Stimulated activated memory B cell treated with anti-CD40 and anti-IgM and Interleukin-4, amounts not matched to agents 10 μg/mL and 1 μg/mL and 100 μg/mL, for 72 hours (primary cell): ENCODE measurements at places on chromosomes 4 and X.

GRCh38 chr4:139438141-139438540 lies 15.8 kb upstream of the RAB33B start:
- ATAC-seq: no peak

DNA sequence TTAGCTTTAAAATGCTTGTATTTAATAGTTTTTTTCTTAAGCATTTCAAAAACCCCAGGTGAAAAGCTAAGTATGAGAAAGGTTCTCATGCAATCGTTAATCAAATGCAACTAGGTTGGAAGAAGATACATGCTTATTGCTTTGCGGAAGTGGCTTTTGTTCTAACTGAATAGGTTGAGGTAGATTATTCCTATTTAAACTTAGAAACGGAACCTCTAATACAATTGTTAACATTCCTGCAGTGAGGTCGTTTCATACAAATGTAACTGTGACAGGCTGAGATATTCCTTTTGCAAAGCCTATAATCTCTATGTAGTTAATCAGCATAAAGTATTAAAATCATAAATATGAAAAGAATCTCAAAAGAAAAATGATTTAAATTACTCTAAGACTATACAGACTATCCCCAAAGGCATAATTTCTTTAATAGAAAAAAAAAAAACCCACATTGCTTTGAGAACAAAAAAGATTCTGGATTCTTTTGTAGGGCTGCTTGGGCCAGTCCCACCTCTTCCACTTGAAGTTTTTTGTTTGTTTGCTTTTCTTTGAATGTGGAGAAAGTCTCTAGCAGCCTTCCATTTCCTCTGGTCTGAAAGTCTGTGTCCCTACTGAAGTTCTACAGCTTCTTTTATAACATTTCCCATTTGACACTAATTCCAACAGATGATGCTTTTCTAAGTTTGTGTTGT lies 25.6 kb upstream of the SORBS2 start:
- no peak for ATAC-seq

DNA sequence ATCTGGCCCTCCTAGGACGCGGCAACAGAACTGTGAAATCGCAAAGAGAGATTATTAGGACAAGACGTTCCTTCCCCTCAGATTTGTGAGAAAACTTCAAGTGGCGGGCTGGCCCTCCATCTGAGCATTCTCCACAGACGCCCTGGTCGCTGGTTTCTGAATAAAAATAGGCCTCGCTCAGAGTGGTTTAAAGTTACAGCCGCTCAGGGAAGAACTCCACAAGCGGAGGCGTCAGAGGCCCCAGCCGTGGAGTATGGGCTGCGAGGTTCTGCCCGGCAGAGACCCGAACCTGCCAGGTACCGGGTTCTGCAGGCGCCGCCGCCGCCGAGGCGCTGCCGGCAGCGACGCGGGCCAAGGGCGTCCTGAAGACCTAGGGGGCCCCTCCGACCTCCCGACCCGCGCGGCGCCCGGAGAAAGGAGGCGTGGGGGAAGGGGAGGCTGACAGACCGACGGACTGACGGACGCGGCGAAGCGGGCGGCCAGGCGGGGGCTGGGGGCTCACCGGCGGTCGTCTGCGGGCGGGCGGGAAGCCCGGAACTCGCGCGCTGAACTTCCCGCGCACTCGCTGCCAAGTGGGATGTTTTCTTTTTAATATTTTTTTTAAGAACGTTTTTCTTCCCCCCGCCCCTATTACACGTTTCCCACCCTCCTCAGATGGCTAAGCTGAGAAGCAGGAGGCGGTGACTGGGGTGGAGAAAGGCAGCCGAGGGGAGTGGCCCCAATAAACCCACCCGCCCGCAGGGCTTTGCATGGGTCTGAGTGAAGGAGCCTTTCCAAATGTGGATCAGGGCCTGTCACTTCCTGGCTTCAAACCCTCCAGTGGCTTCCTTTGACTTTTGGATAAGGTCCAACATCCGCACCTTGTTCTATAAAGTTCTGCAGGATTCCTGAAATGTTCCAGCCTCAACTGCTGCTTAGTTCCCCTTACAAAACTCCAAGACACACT lies at the start of gene PABPC4L:
Gene PABPC4L (minus strand): TSS at position 574 of the 946 bp plus-strand sequence. CDS start 770 bp downstream, outside the sequence.
- ATAC-seq: no peak

DNA sequence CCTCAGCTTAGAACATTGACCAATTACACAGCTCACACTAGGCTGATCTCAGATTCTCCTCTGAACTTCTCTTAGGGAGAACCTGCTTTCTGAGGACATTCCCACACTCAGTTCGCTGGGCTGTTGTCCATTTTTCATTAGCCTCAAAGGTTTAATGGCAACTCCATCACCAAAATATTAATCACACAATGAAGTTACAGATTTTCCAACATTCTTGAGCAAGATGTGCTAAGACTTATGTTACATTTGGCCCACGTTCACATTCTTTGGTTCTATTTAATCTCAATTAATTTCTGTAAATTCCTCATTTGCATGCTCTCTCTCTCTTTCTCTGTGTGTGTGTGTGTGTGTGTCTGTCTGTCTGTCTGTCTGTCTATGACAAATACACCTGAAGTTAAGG lies 82.3 kb upstream of the EDNRA start:
- ATAC-seq: no peak

DNA sequence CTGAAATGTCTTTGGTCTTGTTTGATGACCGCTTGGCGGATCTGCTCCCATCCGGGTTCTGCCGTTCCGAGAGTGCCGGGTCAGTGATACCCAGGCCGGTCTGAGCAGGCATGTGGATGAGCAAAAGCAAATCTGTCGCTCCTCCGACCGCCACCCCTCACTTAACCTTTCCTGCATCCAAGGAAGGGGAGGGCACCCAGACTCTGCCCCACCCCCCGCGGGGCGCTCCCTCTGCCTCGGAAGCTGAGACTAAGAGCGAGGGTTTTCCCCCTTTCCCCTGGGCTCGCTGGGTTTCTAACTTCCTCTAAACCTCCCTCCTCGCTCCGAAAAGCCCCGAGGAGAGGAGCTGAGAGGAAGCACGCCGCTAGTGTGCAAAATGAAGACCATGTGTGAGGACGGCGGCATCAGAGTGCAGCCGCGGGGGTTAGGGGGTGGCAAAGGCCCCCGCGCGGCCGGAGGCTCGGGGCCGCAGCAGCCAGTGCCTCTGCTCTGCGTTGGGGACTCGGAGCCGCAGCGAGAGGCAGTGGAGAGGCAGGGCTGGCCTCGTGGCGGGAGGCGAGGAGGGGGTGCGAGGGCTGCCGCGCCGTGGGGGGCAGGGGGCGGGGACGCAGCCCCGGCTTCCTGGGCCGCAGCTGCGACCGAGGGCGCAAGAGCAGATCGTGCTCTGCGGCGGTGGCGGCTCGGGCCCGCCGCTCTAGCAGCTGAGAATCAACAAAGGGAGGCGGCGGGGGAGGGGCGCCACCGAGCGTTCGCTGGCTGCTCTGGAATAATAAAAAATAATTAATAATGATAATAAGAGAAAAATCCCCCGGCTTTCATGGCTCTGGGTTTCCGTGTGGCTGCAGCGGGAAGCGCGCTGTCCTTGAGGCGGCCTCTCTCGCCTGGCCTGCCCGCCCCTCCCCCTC lies 55.8 kb upstream of the BCOR start:
- ATAC-seq: peak; percentile 87
